ENCODE measurements at places on chromosomes 2 and 18.

- no peak for DNase-seq
Observed at GRCh38 chr2:65292106-65292400, 64.4 kb downstream of the ACTR2 start.

- DNase-seq, result no peak
Observed at GRCh38 chr2:81247648-81248047, 943.1 kb upstream of the LRRTM1 start.

GRCh38 chr2:102258386-102259074 is 52.8 kb upstream of the IL1RL1 start:
- no peak for DNase-seq

DNA sequence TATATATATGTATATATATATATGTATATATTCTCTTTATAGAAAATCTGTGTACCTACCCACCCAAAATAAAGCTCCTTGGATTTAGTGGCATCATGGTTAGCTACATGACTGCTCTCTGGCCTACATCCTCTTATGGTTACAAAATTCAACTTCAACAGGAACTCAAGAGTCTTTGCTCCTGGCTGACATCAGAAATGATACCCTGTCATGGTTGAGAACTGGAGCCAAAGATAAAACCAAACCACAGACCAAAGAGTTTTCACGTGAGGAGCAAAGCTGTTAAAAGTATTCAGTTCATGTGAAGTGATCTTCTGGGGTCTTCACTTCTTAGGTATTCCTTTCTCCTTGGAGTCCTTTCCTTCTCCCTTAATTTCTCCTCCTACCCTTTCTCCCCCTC is 476.3 kb downstream of the SOX11 start:
- DNase-seq, result no peak

DNA sequence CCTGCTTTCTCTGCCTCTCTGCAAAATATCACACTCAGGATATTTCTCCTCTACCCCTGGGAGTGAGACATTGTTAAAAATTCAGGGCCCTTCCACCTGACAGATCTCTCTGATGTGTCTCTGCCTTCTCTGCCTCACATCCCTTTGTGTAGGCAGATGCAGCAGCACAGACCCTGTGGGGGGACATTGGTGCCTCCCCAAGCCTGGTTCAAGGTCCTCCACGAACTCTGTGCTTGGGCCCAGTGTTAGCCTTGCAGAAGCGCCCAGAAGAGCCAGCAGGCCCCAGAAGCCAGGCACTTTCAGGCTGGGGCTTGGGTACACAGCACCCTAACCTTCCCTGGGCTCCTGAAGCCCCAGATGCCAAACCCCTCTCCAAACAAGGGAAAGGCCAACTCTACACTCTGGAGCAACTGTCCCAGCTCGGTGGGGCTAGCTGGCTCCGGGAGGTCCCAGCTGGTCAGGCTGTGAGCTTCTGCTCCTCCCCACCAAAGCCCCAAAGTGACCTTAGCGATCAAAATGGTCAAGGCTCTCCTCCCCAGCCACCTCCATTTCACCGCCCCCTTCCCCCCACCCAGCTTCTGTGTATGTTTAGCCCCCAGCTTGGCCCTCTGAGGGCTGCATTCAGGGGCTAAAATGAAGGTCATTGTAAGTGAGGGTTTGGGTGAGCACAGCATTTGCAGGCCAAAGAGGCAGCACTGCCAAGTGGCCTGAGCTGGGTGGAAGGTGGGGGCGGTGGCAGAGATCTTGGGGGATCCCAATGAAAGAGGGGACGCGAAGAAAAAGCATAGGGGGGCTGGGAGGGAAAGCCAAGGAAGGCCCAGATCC is 2.6 kb downstream of the HOXD9 start:
- no peak for DNase-seq

DNA sequence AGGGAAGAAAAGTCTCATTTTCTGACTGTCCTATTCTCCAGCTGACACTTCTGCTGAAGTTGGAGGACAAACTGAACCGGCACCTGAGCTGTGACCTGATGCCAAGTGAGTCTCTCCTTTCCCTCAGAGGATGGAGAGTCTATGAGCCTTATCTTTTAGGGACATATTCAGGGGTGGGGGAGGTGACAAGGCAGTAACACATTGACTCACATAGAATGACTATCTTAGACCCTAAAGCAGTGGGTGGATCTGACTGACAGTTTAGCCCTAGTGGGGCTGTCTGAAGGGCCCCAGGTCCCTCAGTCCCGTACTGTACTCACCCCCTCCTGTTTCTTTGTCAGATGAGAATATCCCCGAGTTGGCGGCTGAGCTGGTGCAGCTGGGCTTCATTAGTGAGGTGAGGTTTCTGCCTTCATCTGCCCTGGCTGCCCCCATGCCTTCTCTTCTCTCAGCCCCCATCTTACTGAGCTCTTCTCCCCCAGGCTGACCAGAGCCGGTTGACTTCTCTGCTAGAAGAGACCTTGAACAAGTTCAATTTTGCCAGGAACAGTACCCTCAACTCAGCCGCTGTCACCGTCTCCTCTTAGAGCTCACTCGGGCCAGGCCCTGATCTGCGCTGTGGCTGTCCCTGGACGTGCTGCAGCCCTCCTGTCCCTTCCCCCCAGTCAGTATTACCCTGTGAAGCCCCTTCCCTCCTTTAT is 805 bp upstream of the KRTCAP3 start:
- DNase-seq, result no peak

Measured in D341Med (cell line).